ENCODE measurements at places on chromosomes 6 and 20.

GRCh38 chr20:49230021-49230420 lies 10.8 kb downstream of the DDX27 start:
- no peak for DNase-seq

DNA sequence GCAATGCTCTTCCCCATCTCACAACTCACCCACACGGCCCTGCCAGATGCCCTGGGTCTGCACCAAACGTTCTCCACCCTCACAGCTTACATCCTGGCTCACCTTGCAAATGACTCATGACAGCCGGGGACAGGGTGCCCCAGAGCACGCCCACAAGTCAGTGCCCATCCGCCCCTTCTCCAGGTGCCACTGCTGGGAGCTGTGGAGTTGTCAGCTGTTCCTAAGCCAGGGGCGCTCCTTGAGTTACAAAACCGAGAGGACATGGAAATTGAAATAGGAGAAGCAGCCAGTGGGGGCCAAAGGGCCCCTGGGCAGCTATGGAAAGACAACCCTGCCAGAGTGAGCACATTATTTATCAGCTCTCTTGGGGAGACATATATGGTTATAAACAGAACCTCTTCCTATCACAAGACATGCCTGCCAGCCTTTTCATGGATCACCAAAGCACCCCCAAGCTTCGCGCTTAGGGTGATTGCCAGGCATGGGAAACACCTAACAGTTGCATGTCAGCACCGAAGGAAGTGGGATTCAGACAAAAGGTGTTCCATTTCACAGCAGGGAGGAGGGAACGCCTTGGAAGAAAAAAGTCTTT lies 236.8 kb downstream of the LY86 start:
- no peak for DNase-seq

GRCh38 chr6:134247231-134247833 lies 70.6 kb downstream of the SGK1 start:
- DNase-seq = no peak

DNA sequence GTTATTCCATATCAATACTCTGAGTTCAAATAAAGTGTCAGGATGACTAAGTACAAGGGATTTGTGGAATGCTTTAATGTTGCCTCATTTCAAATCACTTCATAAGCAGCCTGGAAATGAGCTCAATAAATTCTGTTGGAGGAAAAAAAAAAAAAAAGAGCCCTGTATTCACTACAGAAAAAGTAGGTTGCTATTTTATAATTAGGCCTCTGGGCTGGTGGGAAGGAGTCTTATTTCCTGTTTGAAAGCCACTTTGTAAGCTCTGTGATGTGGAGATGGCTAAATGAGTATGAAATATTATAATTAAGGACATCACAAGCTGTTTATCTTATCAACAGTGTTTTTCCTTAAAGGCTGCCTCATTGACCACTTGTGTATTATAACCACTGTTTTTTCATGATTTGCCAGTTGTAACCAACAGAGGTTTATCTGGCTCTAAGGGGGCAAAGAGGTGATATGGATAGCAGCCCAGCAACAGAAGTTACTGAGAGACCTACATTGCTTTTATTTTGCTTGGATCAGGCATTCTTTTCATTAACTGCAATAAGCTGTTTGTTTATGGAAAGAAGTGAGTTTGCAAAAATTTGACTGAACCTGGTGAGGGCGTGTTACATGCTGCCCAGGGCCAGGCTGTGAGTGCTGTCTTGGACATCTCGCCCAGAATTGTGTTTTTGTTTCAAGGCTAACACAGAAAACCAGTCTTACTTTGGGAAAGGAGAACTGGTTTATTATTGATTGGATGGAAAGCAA lies 563.3 kb upstream of the MAP3K7 start:
- DNase-seq = no peak

GRCh38 chr6:128667339-128667858 lies 147.0 kb upstream of the PTPRK start:
- DNase-seq = no peak

DNA sequence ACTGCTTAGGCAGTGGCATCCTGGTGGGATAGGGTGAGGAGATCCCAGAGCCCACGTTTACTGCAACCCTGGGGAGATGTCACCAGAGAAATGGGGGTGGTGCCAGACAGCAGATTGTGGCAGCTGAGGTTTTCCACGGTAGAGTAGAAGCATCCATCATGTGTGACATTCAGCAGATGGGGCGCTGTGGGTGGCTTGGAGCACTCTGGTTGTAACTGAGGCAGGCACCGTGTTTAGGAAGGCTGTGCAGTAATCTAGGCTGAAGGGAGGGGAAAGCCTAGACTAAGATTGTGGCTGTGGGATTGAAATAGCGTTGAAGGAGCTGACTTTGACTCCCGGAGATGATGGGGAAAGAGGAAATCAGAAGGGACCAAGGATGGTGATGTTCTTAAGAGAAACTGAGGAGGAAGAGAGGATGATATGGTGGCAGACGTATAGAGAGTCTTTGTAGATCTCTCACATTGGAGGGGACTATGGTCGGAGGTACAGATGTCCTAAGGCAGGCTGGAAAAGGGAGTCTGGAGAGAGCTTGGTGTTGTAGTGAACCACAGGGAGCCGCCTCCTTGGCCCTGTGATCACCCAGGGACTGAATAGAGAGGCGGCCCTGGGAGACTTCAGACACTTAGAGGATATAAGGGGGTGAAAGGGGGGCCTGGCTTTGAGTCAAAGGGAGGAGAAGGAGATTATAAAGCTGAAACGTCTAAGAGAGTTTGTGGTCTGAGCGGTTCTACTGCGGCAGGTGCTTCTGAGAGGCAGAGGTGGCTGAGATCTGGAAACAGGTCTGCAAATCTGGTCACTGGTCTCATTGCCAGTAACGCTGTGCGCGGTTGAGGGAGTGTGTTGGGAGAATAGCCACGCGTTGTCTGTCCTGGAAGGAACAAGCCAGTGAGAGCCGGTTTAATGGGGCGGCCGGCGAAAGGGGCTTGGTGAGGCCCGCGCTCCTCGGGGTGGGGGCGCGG lies 792 bp upstream of the MICA start:
- DNase-seq = no peak

DNA sequence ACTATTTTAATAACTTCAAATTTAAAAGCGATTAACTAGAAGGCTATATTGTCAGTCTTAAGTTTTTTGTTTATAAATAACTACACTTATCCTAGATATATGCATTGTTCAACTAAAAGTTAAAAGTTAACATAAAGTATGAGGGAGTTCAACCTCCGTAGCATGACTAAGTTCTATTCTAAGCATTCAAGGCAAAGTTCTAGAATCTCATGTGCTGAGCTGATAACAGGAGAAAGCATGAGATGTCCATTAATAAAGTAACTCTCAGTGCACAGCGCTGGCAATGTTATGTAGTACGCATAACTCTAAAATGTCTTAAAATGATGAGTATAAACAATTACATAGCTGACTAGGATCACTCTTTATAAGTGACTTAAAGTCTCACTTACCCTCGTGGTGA lies 264.8 kb downstream of the RNGTT start:
- no peak for DNase-seq

DNA sequence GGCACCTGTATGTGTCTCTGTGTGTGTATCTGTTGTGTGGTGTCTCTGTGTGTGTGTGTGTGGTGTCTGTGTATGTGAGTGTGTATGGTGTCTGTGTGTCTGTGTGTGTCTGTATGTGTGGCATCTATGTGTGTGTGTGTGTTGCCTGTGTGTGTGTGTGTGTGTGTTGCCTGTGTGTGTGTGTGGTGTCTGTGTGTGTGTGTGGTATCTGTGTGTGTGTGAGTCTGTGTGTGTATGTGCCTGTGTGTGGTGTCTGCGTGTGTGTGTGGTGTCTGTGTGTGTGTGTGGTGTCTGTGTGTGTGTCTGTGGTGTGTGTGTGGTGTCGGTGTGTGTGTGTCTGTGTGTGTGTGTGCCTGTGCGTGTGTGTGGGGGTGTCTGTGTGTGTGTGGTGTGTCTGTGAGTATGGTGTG lies 31.7 kb upstream of the VEGFA start:
- no peak for DNase-seq
